ENCODE measurements at places on chromosomes 3 and 15. TPM values are rescaled to one million over a fixed set of nuclear protein-coding genes. Genes with fewer than 3 reads are reported as not detected.

The UROC1 gene
- 0.15 TPM for total RNA-seq

The BLM gene
- 2.3 TPM for total RNA-seq

- peaks cover 2% of the 10 kb centered on the region for H3K36me3 ChIP-seq
- H3K27me3 ChIP-seq: peaks cover 28% of the 10 kb centered on the region
- DNase-seq: no peak
- no peak overlapping the region for H3K4me3 ChIP-seq
These were observed 22.2 kb upstream of the TXNRD3 start for GRCh38 chr3:126676919-126677705.

DNA sequence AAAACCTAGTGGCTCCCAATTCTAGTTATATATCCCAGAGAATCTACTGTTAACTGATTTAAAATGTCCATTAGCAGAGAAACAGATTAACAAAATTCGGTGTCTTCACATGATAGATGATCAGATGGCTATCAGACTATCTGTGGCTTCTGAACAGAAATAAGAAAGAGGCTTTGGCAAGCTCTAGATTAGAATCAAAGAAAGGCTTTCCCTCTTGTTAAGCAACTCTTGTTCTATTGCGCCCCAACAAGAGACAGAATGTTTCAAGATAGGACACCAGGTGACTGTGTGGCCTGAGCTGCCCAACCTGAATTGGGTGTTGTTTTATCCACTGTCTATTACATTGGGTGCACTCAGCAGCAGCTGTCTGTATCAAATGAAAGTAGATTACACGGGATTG is 483.7 kb downstream of the FHIT start:
- no peak overlapping the region for H3K27ac ChIP-seq
- no peak overlapping the region for H3K4me3 ChIP-seq
- H3K4me1 ChIP-seq: peaks cover 3% of the 10 kb centered on the region
- no peaks in the 10 kb centered on the region for H3K36me3 ChIP-seq
